ENCODE measurements at places on chromosomes 13 and 19. TPM values are rescaled to one million over a fixed set of nuclear protein-coding genes. Genes with fewer than 3 reads are reported as not detected.

LHB gene
- not detected for total RNA-seq

NEK5 gene
- total RNA-seq: 0.18 TPM

LRRC4B gene
- total RNA-seq: not detected

CACNG6 gene
- total RNA-seq: 4.0 TPM

All from endothelial cell of umbilical vein (primary cell).